ENCODE measurements at places on chromosomes 3 and 15. TPM values are rescaled to one million over a fixed set of nuclear protein-coding genes. Genes with fewer than 3 reads are reported as not detected.

- peaks cover 11% of the 10 kb centered on the region for H3K36me3 ChIP-seq
- no peak overlapping the region for H3K4me3 ChIP-seq
- peaks cover 11% of the 10 kb centered on the region for H3K4me1 ChIP-seq
- DNase-seq, result no peak
- no peaks in the 10 kb centered on the region for H3K27me3 ChIP-seq
These were observed 118.4 kb downstream of the ATP1B3 start for GRCh38 chr3:141994856-141995255.

GRCh38 chr15:87362531-87362930, 894.0 kb downstream of the NTRK3 start:
- H3K27me3 ChIP-seq, result no peaks in the 10 kb centered on the region
- no peak overlapping the region for H3K4me3 ChIP-seq
- no peaks in the 10 kb centered on the region for H3K4me1 ChIP-seq
- H3K27ac ChIP-seq, result no peak overlapping the region
- no peak for DNase-seq

DNA sequence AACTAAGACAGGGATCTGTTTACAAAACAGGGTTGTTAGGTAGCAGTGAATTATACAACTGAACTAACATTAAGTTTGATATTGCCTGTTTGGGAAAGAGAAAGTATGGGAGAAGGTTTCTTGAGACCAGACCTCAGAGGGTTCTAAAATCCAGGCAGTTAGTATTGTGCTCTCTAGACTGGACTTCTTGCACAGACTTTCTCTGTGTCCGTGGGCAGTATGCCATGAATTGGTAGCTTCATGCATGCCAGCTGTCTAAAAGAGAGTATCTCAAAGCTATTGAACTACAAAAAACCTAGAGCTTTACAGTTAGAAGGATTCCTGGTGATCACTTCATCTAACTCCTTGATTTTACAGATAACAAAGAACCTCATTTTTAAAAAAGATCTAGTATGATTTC, 12.5 kb downstream of the SAMD7 start:
- no peaks in the 10 kb centered on the region for H3K4me1 ChIP-seq
- H3K36me3 ChIP-seq, result no peaks in the 10 kb centered on the region
- no peak overlapping the region for H3K4me3 ChIP-seq
- no peak overlapping the region for H3K27ac ChIP-seq

RAD51 gene
- 4.1 TPM for total RNA-seq

ZNF197 gene
- 15.8 TPM for total RNA-seq

SH2D7 gene
- total RNA-seq, result not detected

GRCh38 chr15:48423896-48424475, 92.8 kb downstream of the DUT start:
- no peaks in the 10 kb centered on the region for H3K36me3 ChIP-seq
- DNase-seq, result no peak
- H3K4me1 ChIP-seq, result no peaks in the 10 kb centered on the region

GCNT3 gene
- total RNA-seq, result not detected

FAM3D gene
- total RNA-seq, result not detected

All from activated B cell treated with CpG ODN at 0.5 μM for 24 hours (primary cell).